Stimulated activated naive CD4-positive, alpha-beta T cell (primary cell): ENCODE measurements at places on chromosomes 6 and 20.
A peak's percentile ranks its signal among the peaks of the same experiment; 100 is the strongest.

GRCh38 chr6:24683297-24684296 lies 16.7 kb downstream of the ACOT13 start:
- no peak for DNase-seq

DNA sequence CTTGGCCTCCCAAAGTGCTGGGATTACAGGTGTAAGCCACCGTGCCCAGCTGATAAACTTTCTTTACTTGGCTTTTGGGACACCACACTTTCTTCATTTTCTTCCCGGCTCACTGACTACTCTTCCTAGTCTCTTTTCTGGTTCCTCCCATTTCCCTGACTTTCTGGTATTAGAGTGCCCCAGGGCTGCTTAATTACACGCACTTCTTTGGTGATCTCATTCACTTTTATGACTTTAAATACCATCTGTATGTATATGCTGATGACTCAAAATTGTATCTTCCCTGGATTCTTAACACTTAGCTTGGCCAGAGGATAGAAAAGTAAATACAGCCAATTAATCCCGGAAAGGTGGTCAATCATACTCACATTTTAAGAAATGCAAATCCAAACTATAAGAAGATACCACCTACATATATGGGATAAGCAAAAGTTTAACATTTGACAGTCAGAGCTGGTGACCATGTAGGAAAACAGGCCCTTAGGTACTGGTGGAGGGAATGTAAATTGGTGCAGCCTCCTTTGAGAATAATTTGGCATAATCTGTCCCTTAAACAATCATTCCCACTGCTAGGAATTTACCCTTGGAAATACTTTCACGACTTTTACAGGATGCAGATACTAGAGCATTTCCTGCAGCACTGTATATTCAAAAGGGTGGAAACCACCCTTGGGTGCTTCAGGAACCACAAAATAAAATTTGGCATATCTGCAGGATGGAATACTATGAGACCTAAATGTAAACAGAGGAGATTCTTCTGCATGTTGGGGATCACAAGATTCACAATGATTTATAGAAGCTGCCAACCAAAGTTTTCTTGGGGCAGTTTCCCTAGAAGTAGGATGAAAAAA lies 9.4 kb upstream of the NANP start:
- no peak for DNase-seq

DNA sequence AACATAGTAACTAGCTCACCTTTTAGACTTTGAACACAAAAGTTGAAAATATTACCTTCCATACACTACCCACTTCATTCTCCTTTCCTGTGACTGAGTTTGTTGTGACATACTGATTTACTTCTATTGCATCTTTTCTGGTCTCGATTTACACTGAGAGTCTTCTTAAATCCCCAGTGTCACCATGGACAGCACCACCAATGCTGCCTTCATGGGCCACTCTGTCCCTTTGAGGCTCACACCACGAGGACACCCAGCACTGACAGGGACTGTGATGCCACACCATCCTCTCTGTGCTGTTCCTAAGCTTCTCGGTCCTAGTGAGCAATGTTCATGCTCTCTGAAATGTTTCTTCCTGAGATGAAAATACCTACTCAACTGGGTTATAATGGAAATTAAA lies 337.1 kb upstream of the IRAK1BP1 start:
- DNase-seq: no peak

- no peak for DNase-seq
These were observed 171.2 kb downstream of the ZDHHC14 start for GRCh38 chr6:157552081-157552747.

DNA sequence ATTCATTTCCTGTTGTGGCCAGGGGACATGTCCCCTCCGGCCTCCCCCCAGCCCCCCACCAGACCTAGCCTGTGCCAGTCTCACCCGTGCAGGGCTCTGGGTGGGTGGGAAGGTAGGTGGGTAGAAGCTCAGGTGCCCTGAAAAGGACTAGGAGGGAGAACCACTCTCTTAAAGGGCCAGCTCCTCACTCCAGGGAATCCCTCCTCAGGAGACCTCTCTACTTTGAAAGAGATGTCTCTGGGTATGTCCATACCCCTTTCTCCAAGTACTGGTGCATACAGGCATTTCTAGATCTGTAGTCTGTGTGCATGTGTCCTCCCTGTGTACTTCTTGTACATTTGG lies 60.8 kb upstream of the EPB41L1 start:
- no peak for DNase-seq

DNA sequence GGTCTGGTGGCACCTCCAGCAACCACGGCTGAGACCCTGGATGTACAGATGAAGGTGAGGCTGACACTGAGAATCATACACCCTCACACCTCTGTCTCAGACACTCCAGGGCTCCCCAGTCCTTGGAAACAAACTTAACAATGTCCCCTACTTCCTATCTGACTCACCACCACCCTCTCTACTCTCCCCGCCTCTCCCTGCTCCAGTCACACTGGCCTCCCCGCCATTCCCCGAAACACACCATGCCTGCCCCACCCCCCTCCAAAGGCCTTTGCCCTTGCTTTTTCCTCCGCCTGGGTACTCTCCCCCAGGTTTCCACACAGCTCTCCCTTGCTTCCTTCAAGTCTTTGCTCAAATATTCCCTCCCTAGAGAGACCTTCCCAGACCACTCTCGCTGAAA lies 16.3 kb downstream of the BPI start:
- DNase-seq: no peak

GRCh38 chr6:52994031-52994838 lies 849 bp downstream of the GSTA4 start:
- no peak for DNase-seq

- no peak for DNase-seq
These were observed 65.9 kb downstream of the DLL1 start for GRCh38 chr6:170224694-170225660.

DNA sequence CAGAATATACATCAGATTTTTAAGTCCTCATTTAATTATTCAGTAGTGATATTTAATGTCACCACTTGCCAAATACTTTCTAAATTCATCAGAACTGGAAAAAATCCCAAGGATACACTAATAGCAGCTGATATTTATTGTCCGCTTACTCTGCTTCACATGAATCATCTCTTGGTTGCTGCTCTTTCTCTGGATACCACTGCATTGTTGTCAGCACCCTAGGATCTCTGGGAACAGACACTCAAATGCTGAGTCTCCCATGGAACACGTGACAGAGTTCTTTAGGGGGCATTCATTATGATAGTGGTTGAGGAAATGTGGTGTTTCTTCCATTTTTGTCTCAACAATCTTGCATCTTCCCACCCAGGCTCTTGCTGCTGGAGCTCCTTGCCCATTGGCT lies 318.0 kb downstream of the RFPL4B start:
- no peak for DNase-seq

- no peak for DNase-seq
These were observed 157.1 kb upstream of the CENPW start for GRCh38 chr6:126182650-126183311.

GRCh38 chr20:51470907-51471411 lies 71.6 kb downstream of the NFATC2 start:
- DNase-seq: no peak

DNA sequence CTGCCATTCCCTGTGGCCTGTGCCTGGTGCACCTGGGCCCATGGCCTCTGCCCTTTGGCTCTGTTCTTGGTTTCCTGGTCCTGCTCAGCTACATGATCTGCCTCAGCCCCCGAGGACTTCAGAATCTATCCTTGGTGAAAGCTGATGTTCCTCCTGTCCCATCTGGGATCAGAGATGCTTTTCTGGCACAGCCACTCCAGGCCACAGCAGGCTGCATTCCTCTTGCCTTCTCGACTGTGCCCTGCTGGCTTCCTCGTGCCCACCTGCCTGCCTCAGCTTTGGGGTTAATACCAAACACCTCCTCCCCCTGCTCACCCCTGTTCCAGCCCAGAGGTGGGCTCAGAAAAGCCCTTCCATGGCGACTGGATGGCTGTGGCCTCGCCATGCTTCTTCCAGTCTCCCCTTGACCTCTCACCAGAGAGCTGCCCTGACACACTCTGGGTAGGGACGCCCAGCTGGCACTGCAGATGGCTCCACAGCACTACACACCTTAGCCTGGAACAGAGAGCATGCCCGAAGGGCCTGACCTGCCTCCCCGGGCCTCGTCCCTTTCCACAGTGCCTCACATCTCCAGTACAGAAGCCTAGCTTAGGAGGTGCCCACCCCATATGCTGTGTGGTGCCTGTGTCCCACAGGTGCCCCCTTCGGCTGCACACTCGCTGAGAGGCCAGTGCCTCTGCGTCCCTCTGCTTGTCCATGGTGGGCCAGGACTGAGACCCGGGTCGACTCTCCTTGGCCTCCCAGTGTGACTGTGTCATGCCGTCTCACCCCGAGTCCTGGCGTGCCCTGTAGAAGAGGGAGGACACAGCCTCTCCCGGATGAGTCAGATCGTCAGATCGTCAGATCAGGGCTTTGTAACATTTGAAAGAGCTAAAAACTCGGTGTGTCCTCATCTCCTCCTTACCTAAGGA lies 148.8 kb downstream of the DTNBP1 start:
- no peak for DNase-seq

DNA sequence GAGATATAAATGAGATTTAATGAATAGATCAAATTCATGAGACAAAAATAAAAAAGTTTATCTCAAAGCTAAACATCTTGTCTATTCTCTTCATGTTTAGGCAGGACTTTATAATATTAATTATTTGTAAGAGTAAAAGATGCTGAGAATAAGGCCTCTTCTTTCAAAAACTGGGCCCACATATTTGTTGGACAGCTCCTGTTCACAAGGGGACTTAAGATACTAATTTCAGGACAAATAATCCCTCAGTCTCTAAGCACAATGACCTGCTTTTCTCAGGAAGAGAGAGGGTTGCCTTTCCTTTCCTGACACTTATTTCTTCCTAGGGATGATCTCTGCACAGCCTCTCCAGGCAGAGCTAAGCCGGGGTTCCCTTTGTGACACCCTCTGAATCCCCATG lies 43.3 kb downstream of the NOX3 start:
- DNase-seq: no peak

DNA sequence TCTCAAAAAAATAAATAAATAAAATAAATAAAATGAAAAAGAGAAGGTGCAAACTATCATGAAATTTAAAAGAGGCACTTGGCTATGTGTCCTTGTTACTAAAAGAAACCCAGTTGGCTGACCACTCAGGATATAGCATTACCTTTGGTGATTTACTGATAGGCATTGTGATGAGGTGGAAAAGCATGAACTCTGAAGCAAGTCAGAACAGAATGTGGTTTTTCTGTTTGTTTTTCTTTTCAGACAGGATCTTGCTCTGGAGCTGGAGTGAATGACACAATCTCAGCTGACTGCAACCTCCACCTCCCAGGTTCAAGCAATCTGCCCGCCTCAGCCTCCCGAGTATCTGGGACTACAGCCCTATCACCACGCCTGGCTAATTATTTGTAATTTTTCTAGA lies 31.9 kb downstream of the ZNF184 start:
- DNase-seq: no peak

DNA sequence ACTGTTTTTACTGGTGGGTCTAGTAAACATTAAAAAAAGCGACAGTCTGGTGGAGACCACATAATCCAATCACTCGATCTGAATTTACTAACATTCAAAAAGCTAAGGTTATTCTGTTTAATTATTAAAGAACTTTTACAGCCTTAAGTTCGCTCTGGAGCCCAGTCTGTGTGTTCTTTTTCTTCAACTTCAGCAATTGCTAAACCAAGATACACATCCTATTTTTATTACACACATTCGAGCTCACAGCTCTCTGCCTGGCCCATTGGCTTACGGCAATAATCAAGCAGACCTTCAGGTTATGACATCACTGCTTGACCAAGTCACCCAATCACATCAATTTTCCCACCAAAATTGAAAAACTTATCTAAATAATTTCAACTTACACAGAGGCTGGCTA lies 57.4 kb upstream of the PRSS16 start:
- no peak for DNase-seq

GRCh38 chr6:11711003-11711983 lies 67.3 kb downstream of the ADTRP start:
- DNase-seq: peak; percentile 44

GRCh38 chr6:137746264-137746663 lies 120.8 kb upstream of the TNFAIP3 start:
- no peak for DNase-seq

DNA sequence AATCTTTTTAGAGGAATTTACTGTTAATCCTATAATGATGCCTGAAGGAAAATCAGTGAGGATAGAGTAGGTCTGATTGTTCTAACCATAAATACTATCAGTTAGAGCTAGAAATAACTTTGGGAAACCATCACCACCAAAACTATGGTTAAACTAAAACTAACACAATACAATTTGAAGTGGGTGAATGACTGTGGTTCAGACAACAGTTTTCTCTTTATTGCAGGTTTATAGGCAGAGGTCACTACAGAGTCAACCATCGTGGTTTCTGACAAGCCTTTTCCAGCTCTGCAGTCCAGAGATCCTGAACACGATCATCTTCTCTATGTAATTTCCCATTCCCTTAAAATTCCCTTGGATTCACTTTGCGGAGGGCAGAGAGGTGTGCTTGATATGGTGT lies 134.3 kb downstream of the IBTK start:
- DNase-seq: no peak

GRCh38 chr6:134469702-134470456 lies 152.0 kb upstream of the SGK1 start:
- no peak for DNase-seq

- DNase-seq: no peak
These were observed 7.5 kb downstream of the F13A1 start for GRCh38 chr6:6312901-6313441.

DNA sequence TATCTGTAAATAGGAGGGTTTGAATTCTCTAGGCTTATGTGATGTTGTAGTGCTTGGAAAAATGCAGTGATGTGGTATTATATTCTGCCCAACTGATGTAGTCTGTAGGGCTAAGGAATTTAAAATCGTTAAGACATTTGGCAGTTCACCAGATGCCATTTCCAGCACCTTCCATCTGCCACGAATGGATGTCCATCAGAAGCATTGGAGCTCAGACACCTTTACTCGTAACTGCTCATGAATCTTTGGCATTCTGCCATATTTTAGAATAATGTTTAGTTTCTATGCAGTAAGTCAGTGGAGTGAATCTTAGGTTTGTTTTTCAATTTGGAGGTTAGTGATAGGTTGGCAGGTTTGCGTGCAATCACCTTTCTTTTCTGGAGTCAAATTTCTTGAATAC lies 2.4 kb upstream of the SYTL3 start:
- no peak for DNase-seq

DNA sequence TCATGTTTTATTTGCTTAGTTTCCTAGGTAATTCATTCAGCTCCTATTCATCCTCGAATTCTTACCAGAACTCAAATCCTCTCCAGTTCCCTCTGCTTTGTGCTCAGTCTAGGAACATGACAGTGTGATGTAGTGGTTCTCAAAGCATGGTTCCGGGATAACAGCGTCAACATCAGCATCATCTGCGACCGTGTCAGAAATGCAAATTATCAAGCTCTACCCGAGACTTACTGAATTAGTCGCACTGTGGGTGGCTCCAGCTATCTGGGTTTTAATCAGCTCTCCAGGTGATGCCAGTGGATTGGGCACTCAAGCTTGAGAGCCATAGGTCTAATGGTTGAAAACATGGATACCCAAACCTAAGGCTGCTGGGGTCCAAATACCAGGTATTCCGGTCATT lies 7.7 kb upstream of the STK35 start:
- DNase-seq: no peak

GRCh38 chr6:73180076-73180738 lies 45.1 kb downstream of the KHDC1L start:
- DNase-seq: no peak

- no peak for DNase-seq
These were observed 116.4 kb upstream of the RIPOR2 start for GRCh38 chr6:25052181-25052580.

- no peak for DNase-seq
These were observed 45.2 kb downstream of the TOX2 start for GRCh38 chr20:43959920-43960227.
